GDM1 (cell line): ENCODE measurements at places on chromosomes 1 and 21.
A peak's percentile ranks its signal among the peaks of the same experiment; 100 is the strongest.

GRCh38 chr1:223712850-223713474, 623 bp downstream of the CAPN2 start:
- DNase-seq: no peak

- DNase-seq: no peak
Measured at GRCh38 chr21:41422546-41423304, 3.3 kb upstream of the MX1 start.

DNA sequence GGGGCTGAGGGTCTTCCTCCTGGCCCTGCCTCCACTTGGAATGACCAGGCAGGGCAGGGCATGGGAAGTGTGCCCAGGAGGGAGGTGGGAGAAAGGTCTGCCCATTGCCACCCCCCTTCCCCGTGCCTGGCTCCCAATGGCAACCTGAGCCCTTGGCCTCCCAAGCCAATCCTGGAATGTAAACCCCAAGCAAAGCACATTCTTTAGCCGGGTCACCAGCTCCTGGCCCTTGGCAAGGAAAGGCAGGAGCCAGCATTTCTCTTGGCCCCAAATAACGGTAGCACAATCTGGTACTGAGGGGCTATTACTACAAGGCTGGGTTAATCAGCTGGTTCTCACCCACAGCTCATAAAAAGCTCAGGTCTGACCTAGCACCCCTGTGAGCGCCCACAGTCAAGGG, 6.9 kb upstream of the NUAK2 start:
- no peak for DNase-seq

DNA sequence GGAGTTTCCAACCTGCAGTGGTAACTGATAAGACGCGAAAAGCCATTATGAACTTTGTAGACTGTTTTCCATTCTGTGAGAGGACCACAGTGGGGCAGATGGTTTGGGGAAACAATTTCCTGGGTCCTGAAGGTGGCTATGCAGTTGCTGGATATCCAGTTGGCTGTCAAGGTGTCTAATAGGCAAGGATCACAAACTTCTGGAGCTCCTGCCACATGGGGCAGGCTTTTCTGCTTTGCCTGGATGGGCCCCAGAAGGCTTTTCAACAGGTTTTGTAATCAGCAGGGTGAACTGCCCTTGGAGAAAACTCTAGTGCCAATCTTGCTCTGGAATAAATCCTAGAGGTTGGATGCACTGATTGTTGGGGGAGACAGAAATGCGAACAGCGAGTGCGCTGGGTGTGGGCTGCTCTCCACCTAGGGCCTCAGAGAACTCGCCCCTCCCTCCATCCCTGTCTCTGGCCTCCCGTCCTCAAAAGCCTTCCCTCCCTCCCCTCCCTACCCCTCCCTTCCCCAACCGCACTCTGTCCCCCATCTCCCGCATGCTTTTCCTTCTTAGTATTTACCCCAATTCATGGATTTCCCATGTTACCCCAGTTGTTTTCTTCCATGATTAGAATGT, 210.3 kb upstream of the USP24 start:
- no peak for DNase-seq

GRCh38 chr1:61162520-61163258, 80.3 kb downstream of the NFIA start:
- no peak for DNase-seq

- DNase-seq: no peak
Measured at GRCh38 chr1:37931102-37931360, 15.8 kb downstream of the INPP5B start.

DNA sequence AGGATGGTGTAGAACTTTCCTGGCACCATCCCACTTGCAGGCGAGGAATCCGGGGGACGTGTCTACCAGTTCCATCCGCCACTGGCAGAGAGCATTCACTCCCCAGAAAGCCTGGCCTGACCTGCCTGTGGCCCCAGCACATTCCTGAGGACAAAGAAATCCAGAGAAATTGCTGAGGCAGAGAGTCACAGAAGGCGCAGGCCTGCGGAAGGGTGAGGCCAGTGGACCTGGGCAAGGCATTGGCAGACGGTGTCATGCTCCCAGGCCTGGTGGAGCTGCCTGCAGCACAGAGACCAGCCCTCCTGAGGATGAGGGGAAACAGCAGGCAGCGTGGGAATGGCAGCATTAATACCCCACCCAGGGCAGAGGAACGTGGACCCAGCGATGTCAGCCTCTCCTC, 81.2 kb upstream of the F3 start:
- DNase-seq: no peak

- no peak for DNase-seq
Measured at GRCh38 chr1:88640060-88640459, 44.0 kb upstream of the PKN2 start.

GRCh38 chr21:45788198-45788597, 144.7 kb downstream of the PCBP3 start:
- DNase-seq: no peak

DNA sequence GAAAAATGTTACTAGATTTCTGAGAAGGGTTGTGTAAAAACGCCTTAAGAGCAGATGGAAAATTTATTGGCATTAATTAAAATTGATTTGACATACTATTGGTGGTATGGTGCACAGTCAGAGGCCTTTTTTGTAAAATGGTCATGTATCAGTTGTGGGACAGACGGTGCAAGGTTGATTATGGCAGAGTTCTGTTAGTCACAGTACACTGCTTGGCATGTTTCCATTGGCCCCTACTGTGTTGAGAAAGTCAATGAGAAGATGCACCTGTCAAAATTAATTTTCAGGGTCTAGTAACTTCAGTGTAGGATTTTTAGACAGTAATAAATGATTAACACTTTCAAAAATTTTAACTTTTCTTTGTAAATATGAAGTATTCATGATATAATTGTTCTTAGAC, 4.4 kb downstream of the B3GALT2 start:
- no peak for DNase-seq

- DNase-seq: no peak
Measured at GRCh38 chr1:246302711-246303317, 204.3 kb downstream of the SMYD3 start.

- no peak for DNase-seq
Measured at GRCh38 chr1:95126846-95127245, 9.7 kb downstream of the TLCD4 start.

DNA sequence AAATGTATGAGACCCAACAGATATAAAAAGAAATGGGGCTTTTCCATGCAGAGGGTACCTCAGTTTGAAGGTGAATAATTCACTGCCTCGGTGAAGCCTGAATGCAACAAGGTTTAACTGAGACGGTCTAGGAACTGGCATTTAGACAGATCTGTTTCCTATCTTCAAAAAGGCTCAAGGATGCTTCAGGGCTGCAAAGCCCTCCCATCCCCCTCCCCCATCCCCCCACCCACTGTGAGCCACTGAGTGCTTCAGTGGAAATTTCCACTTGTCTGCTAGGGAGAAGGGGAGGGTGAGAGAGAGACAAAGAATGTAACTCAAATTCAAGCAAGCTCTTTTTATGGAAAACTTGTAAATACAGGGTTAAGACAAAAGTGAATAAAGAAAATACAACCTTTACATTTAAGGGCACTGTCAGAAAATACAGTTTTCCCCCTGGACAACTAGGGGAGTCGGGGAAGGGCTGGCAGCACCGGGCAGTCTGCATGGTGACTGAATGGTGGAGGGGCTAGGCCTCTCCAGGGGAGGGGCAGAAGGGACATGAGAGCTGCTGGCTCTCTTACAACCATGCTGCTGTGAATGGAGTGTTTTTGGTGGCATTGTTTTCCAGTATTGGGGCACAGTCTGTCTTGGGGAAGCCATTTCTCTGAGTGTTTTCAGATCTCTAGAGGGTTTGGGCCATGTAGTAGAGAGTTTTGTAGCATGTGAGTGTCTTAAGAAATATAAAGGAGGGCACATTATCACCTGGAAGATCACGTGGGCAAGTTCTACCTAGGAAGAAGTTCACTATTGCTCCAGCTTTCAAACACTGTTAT, 56.7 kb downstream of the MRPS6 start:
- DNase-seq: no peak

DNA sequence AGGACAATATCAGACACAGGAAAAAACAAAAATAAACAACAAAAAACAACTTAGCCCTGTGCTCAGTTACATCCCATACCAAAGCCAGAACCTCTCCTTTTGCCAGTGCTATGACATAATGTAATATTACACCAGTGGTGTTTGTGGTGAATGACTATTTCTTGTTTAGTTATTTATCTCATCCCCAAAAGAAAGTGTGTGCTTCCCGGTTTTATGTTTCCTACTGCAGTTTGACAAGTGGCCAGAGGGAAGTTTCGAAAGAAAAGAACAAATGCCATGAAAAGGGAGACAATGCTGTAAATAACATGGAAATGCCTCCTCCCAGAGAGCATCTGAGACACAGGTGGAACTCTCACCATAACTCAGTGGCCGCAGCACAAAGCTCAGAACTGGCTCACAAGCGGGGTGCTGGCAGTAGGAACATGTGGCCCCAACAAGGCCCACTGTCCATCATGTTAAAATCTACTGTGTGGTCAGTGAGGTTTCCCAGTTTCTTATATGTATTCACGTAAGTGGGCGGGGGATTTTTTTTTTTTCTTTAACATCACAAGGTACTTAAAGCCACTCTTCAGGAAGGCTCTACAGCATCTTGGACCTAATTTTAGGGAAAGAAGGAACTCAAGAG, 158.2 kb downstream of the BARHL2 start:
- no peak for DNase-seq

GRCh38 chr1:21855257-21856096, 43.4 kb downstream of the LDLRAD2 start:
- no peak for DNase-seq

- no peak for DNase-seq
Measured at GRCh38 chr1:247212627-247213617, 41.1 kb upstream of the ZNF124 start.

DNA sequence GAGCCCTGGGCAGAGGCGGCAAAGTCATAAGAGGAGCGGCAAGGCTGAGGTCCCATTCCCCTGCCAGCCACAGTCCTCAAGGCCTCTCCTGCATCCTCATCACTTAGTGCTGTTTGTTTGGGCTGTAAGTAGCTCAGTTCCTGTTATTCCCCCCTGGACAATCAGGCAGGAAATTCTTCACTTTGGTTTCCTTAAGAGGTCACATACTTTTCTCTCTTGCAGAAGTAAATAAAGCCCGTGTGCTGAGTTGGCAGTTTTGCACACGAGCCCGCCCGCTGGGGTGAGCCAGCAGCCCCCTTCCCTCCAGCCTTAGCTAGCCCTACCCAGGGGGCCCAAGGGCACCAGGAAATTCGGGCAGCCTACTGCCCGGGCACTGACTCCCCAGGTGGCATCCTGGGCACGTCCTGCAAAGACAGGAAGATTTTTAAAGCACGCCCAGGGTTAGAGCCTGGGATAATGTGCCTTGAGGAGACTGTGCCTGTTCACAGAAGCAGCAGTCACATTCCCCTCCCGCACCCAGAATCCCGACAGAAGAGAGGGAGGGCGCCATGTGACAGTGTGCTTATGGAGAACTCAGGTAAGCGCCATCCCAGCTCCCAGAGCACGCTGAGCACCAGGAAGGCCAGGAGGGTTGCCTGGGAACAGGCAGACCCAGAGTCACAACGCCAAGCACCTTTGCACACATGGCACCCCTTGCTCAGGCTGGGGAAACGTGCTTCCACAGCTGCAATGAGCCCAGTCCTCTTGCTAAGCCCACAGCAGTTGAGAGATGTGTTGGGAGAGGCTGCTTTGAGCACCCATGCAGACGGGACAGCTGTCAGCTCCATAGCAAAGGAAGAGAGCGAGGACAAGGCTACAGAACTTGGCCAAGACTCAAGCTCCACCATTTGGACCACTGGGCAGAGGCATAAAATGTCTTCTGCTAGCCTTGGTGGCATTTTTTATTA, 144.5 kb upstream of the TMEM51 start:
- no peak for DNase-seq

DNA sequence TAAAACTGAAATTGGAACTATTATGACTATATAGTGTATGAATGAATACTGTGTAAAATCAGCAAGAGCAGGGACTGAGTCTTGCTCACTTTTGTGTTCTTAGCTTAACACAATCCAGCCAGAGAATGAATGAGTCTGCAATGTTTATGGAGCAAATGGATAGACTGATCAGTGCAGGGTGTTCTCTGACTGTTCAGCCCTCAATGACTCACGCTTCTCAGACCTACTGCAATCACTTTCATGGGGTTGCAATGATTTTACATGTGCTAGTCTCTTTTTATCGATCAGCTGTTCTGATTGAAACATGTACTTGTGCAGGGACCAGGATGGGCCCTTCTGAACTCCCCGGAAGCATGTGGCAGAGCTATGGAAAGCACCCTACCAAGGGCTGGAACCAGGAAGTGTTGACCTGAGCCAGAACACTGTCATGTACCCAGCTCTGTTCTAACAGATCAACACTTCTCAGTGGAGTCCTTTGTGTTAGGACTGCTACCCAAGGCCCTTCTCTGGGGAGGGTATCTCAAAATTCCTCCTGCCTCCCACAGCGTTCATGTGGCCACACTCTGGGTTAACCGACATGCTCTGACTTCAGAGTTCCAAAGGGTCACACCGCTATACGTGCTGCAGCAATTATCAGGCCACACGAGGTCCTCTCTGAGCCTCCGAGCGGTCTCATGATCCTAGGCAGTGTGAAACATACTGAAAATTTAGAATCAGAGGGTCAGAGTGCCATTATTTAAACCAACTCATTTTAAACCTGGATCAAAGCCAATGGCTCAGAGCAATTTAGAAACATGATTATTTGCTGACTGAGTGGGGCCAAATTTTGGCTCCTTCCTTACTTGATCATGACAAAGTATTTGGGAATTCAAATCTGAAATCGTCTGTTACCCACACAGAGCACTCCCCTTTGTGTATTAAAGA, 35.2 kb downstream of the GRIK1 start:
- no peak for DNase-seq

- DNase-seq: no peak
Measured at GRCh38 chr1:12634696-12635202, 9.1 kb upstream of the AADACL4 start.

- no peak for DNase-seq
Measured at GRCh38 chr1:110572751-110573150, 33.4 kb downstream of the KCNA2 start.

- DNase-seq: no peak
Measured at GRCh38 chr1:1988061-1988945, 15.3 kb downstream of the CFAP74 start.

DNA sequence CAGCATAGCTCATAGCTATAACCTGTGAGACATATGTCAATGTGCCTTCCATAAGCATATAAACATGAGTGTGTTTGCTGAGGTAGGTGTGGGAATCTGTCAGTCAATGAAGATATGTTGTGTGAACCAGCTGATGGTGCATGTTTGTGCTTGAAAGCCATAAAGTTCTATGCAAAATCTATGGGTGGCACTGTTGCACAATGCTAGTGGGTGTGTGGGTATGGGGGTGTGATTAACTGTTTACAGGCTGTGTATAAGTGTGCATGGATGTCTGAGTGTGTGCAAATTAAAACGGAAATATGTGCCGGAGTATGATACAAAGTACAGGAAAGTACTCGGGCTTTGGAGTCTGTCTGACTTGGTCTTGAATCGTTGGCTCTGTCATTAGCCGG, 1.0 kb upstream of the ATP2B4 start:
- DNase-seq: peak; percentile 75

- DNase-seq: peak; percentile 10
Measured at GRCh38 chr1:178337091-178337706, 159.6 kb downstream of the CLEC20A start.

- DNase-seq: peak; percentile 35
Measured at GRCh38 chr1:48202030-48202752, 20.3 kb upstream of the SLC5A9 start.

- peak; percentile 98 for DNase-seq
Measured at GRCh38 chr1:234980645-234981396, 147.8 kb downstream of the TOMM20 start.
